ENCODE measurements at places on chromosomes 6 and 20.

- no peak for DNase-seq
Observed at GRCh38 chr6:42029062-42029685, 21.1 kb upstream of the TAF8 start.

- no peak for DNase-seq
Observed at GRCh38 chr6:79048611-79049010, 29.4 kb downstream of the PHIP start.

GRCh38 chr6:5632348-5632935 lies 371.1 kb downstream of the FARS2 start:
- no peak for DNase-seq

DNA sequence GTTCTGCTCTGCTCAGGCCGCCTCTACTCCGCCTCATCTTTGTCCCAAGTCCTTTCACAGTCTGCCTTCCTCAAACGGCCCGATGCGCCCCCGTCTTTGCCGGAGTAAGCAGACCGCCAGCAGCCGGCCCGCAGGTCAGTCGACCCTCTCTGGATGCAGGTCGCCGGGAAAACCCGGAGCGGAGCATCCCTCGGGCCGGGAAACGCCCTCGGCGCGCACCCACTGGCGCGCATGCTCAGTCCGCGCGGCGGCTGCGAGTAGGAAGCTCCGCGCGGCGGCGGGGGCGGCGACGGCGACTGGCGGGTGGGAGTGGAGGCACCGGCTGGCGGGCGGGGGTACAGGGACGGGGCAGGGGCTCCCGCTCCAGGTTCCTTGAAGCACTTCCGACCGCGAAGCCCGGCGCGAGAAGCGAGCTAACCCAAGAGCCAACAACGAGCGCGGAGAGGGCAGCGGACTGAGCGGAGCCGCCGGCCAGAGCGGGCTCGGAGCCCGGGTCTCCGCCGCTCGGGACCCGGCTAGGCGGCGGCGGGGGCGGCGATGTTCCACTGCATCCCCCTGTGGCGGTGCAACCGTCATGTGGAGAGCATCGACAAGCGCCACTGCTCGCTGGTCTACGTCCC lies at the start of gene LRRC1:
LRRC1 (plus strand) TSS at position 286 of the 620 bp plus-strand sequence; CDS start at position 538, 252 bp downstream.
- DNase-seq, result peak; percentile 91

- DNase-seq, result no peak
Observed at GRCh38 chr6:119436583-119436982, 87.0 kb upstream of the MAN1A1 start.

DNA sequence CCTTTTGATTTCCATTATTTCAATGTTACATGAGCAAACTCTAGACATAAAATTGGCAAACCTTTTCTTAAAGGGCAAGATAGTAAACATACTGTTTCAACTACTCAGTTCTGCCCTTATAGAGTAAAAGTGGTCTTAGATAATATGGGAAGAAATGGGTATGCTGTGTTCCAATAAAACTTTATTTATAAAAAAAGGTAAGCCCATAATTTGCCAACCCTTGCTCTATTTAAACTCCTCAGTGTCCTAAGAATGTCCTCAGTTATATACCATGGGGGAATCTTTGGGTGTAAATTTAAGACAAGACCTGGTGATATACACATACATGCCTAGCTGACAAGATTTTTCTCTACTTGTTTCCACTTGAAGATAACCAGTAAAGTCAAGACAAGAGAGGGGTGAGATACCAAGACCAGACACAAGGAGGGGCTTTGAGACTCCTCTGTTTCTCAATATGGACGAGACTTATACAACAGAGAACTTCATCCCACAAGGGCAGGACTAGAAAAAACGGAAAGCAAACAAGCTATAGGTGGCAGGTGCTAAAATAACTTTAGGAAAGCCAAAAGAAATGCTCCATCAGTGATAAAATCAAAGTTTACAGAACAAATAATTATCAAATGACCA lies 10.5 kb downstream of the SNX3 start:
- peak; percentile 6 for DNase-seq

- no peak for DNase-seq
Observed at GRCh38 chr20:32515631-32516101, 69.5 kb downstream of the NOL4L start.

- DNase-seq, result no peak
Observed at GRCh38 chr20:33568868-33569801, 79.2 kb downstream of the CBFA2T2 start.

DNA sequence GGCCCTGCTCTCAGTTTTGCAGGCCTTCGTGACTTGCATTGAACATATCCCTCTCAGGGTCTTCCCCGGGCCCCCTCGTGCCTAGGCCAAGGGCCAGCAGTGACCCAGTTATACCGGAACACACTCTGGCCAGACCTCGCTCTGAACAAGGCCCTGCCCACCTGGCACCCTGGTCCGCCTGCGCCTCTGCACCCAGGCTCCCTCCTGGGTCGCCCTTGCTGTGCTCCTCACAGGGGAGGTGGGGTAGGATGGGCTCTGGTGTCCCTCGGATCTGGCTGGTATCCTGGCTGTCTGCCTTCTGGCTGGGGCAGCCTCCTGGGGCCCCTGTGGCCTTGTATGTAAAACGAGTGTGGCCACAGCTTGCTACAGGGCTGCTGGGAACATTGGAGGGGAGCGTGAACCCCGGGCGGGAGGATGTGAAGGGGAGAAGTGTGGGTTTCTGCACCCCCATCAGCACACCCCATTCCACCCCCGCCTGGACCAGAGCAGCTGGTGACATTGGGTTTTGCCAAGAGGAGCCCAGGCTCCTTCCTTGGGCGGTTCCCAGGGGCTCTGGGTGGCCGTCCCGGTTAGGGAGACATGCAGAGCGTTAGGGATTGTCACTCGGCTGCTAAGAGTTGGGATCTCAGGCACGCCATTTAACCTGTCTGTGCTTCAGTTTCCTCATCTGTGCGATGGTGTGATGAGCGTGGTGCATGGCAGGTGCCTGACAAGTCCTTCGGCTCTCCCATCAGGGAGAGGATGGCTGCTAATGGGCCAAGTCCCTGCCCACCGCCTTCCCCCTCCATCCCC lies 17.5 kb downstream of the SRC start:
- DNase-seq, result no peak

GRCh38 chr6:77707603-77708002 lies 54.8 kb downstream of the MEI4 start:
- DNase-seq, result no peak

DNA sequence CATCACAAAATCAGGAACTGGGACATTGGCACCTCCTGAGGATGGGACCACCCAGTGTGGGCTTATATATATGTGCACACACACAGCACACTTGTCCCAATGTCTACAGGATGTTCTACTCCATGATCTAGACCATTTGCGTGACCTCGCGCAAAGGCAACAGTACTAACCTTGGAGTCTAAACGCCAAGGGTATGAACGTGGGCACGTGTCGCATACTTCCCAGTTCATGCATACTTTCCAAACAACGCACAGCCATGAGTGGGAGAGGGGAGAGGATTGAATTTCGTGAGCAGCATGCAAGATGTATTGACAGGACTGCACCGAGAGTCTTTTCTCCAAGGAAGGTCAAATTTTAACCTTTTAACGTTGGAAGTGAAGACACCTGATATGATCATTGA lies 214.2 kb upstream of the QKI start:
- no peak for DNase-seq

DNA sequence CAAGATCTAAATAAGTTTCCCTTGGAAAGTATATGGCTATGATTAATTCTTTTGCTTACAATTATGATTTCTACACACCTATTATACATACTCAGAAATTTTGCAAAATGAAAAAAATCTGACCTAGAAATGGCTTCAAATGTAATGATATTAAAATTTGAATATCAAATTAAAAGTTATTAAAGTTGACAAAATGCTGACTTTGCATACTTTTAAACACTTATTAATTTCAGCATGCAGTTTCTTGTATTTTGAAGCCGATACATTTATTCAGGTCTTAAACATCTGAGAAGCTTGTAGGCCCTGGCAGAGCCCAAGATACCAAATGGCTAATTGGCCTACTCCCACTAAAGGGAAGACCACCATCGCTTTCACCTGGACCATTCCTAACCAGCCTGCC lies 59.8 kb downstream of the SMLR1 start:
- DNase-seq, result no peak

- DNase-seq, result peak; percentile 51
Observed at GRCh38 chr6:78910591-78911171, 43.3 kb downstream of the IRAK1BP1 start.

GRCh38 chr6:35500782-35501181 lies 3.9 kb upstream of the TEAD3 start:
- DNase-seq, result no peak

DNA sequence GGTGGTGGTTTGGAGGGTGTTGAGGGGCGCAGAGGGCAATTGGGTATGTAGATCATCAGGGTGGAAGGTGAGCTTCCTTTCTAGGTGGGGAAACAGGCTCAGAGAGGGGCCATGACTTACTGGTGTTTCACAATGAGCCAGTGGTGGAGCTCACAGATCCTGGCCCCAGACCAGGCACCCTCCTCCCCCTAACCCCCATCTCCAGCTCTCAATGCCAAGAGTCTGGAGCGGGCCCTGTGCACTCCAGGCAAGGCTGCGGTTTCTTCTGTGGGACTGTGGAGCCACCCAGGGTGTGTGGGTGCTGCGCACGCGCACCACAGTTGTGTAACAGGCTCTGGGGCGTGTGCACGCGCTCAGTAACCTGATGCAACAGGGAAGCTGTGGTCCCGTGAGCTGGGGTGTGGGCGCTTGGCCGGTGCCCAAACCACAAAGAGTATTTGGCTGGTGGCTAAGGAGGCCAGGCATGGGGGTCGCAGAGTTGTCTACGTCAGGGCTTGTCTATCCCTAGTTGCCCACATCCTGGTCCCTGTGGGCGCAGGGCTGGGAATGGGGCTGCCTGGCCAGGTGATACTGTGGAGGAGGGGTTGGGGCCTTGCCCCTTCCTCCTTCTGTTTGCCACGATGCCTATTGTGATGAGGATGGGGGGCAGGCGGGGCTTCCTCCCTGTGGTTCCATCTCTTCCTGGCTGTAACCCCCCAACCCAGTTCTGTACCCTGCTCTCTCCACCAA lies 37.5 kb upstream of the MRPS18A start:
- DNase-seq, result peak; percentile 75

DNA sequence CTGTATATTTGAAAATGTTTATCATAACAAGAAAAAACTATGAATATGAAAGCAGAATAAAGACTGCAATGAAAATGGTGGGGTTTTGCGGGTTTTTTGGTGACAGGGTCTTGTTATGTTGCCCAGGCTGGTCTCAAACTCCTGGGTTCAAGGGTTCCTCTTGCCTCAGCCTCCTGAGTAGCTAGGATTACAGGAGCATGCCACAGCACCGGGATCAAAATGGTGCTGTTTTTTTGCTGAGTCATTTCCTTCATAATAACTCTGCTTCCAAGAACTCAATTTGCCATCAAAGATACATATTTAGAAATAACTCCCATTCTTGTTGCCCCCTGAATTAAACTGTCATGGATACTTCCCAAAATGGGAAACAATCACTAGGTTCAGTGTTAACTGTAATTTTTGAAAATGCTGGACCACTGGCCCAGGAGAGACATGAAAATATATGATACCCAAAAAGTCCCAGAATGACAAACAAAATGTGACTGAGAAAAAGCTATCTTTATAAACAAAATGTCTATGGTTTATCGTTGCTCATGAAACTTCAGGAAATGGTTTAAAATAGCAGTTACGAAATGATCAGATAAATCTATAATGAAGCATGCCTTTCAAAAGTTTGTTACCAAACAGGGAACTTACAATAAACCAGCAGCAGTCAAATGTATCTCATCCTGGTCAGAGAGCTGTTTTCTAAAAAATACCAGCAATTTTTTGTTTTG lies 32.2 kb downstream of the ILRUN start:
- DNase-seq, result no peak

- no peak for DNase-seq
Observed at GRCh38 chr6:47524136-47524845, 46.7 kb downstream of the CD2AP start.

- no peak for DNase-seq
Observed at GRCh38 chr6:167904791-167905190, 78.1 kb downstream of the AFDN start.

DNA sequence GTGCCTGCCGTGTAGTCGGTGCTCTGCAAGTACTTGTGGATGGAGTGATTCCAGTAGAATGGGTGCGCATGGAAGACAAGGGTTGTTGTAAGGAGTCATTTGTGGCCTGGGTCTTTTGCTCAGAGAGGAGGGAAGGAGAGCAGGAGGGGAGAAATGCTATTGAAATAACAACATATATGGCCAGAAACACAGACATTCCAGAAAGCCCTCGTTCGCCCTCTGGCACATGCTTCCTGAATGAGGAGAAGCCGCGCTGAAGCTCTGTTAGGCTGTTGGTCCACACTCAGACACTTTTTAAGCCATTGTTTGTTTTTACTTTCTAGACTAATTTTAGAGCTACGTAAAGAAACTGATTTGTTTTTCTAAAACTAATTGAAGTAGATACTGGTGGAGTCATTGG lies 107.4 kb downstream of the RPP40 start:
- DNase-seq, result no peak

- no peak for DNase-seq
Observed at GRCh38 chr6:147166360-147166944, 37.8 kb upstream of the STXBP5 start.

GRCh38 chr6:164121527-164121926 lies 707.0 kb downstream of the QKI start:
- DNase-seq, result no peak

- DNase-seq, result no peak
Observed at GRCh38 chr6:161259302-161259701, 14.6 kb downstream of the AGPAT4 start.

DNA sequence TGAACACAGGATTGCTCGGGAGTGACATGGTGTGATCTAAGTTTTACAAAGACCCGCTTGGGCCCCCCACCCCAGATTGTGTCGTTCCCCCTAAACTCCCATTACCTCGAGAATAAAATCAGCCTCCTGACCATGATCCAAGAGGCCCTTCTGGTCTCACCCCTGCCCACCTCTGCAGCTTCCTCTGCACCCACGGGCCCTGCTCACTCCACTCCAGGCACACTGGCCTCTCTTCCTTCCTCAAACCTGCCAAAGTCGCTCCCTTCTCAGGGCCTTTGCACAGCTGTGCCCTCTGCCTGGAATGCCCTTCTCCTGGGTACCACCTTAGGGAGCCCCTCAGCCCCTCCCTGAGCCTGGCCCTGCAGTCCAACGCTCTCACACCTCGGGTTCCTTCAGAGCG lies 17.9 kb downstream of the TGM2 start:
- no peak for DNase-seq
